ENCODE measurements at places on chromosomes 5 and 9. TPM values are rescaled to one million over a fixed set of nuclear protein-coding genes. Genes with fewer than 3 reads are reported as not detected.

The PCDHAC2 gene
- 10.0 TPM for total RNA-seq

The C5orf34 gene
- 2.6 TPM for total RNA-seq

The AMBP gene
- total RNA-seq = 0.67 TPM

The TYRP1 gene
- 7.1 TPM for total RNA-seq

The DMRTA1 gene
- 1.8 TPM for total RNA-seq

The HRCT1 gene
- 10.8 TPM for total RNA-seq

GRCh38 chr9:82397534-82397933 lies 409.0 kb downstream of the SPATA31D1 start:
- no peaks in the 10 kb centered on the region for H3K36me3 ChIP-seq
- no peak overlapping the region for H3K27ac ChIP-seq
- H3K4me3 ChIP-seq = no peak overlapping the region
- DNase-seq = no peak
- no peaks in the 10 kb centered on the region for H3K4me1 ChIP-seq

DNA sequence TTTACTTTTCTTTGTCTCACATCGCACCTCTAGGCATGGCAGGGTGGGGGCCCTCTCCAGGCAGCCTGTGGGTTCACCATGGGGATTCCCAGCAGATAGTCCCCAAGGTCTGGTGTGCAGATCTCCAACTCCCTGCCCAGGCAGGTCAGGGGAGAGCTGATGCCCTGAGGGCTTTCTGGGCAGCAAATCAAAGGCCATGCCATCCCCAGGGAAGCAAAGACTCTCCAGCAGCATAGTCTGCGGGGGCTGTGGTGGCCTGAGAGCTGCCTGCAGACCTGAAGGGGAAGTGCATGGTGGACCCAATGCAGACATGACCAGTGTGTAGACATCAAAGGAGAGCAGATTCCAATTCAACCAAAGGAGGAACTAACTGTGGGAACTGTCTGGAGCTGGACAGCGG lies 7.7 kb downstream of the NEURL1B start:
- peak overlapping the region; percentile 13 for H3K27ac ChIP-seq
- H3K27me3 ChIP-seq = no peaks in the 10 kb centered on the region
- peaks cover 5% of the 10 kb centered on the region for H3K4me1 ChIP-seq
- DNase-seq = no peak
- no peaks in the 10 kb centered on the region for H3K36me3 ChIP-seq
- no peak overlapping the region for H3K4me3 ChIP-seq

GRCh38 chr9:72883875-72884274 lies 69.0 kb downstream of the ALDH1A1 start:
- DNase-seq = no peak
- H3K27ac ChIP-seq = no peak overlapping the region
- H3K4me3 ChIP-seq = no peak overlapping the region
- no peaks in the 10 kb centered on the region for H3K4me1 ChIP-seq

GRCh38 chr5:54577528-54577927 lies 60.0 kb downstream of the SNX18 start:
- H3K27ac ChIP-seq = no peak overlapping the region
- peaks cover 9% of the 10 kb centered on the region for H3K4me1 ChIP-seq
- no peaks in the 10 kb centered on the region for H3K36me3 ChIP-seq
- no peak overlapping the region for H3K4me3 ChIP-seq

DNA sequence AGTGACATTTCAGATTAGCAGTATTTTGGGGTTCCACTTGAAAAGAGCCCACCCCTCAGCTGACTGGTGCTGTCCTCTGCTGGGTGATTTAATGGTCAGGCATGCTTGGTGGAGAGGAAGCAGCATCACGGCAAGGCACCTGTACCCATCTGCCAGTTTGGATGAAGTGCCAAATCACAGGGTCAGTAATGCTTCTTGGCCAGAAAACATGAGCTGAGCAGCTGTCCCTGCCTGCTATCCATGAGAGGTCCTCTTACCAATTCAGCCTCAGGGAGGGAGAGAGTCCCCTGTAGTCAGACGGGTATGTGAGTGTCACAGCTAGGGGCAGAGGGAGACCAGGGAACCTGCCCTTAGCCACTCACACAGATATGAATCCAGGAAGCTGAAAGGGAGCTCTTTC lies 137.9 kb downstream of the SEC61B start:
- no peak overlapping the region for H3K4me3 ChIP-seq
- H3K36me3 ChIP-seq = no peaks in the 10 kb centered on the region

GRCh38 chr5:125634216-125634835 lies 788.9 kb upstream of the GRAMD2B start:
- H3K27ac ChIP-seq = no peak overlapping the region
- no peaks in the 10 kb centered on the region for H3K27me3 ChIP-seq
- no peak overlapping the region for H3K4me3 ChIP-seq

- no peak overlapping the region for H3K27ac ChIP-seq
- peaks cover 16% of the 10 kb centered on the region for H3K4me1 ChIP-seq
- H3K4me3 ChIP-seq = no peak overlapping the region
- H3K36me3 ChIP-seq = no peaks in the 10 kb centered on the region
Measured at GRCh38 chr5:159007235-159007634, 92.5 kb downstream of the EBF1 start.

DNA sequence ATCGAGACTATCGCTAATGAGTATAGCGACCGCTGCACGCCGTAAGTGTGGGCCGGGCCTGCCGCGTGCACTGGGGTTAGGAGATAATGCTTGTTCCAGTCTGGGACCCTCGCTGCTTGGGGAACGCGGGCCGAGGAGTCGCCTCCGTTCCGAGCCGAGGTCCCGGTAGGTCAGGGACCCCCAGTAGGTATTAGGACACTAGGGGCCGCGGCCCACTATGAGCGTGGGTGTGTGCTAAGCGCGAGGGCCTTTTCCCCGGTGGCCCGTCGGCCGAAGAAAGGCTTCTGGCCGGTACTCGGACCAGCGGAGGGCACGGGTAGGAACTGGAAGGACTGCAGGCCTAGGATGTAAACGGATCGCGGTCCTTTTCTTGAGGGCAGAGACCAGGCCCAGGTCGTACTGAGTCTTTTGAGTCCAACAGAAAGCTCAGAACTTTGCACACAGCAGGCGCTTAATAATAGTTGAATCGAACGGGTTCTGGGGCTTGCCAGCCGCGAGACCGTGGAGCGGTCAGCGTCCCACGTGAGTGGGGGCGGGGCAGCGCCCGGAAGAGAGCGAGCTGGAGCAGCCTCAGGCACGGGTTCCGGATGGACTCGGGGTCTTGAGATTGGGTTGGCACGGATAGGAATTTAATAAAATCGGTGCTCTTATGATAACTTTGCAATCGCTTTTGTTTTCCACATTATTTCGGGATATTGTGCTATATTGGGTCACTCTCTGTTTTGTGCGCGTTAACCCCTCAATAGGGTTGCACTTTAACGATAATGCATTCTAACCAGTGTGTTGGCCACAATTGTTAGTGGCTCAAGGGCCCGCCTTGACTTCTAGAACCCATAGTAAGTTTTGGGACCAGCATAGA lies 733 bp downstream of the HSPA4 start:
- H3K27me3 ChIP-seq = no peaks in the 10 kb centered on the region
- peak overlapping the region; percentile 100 for H3K27ac ChIP-seq
- H3K4me1 ChIP-seq = peaks cover 53% of the 10 kb centered on the region
- DNase-seq = peak; percentile 88
- peak overlapping the region; percentile 99 for H3K4me3 ChIP-seq

DNA sequence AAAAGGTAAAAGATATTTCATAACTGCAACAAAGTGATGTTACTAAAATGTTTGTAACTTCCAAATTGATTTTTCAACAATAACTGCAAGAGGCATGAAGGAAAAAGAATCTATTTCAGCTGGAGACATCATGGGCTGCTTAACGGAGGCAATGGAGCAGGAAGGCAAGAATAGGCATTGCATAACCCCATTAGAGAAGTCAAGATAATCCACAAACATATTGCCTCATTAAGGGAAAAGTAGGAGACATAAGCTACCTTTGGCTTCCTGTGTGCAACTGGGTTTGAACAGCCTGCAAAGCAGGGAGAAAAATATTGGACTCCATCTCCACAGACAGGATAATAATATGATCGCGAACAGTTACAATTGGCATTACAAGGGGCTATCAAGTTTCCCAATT lies 46.7 kb downstream of the SLCO4C1 start:
- H3K4me3 ChIP-seq = no peak overlapping the region
- no peaks in the 10 kb centered on the region for H3K36me3 ChIP-seq
- no peaks in the 10 kb centered on the region for H3K4me1 ChIP-seq
- H3K27me3 ChIP-seq = no peaks in the 10 kb centered on the region
- no peak for DNase-seq

DNA sequence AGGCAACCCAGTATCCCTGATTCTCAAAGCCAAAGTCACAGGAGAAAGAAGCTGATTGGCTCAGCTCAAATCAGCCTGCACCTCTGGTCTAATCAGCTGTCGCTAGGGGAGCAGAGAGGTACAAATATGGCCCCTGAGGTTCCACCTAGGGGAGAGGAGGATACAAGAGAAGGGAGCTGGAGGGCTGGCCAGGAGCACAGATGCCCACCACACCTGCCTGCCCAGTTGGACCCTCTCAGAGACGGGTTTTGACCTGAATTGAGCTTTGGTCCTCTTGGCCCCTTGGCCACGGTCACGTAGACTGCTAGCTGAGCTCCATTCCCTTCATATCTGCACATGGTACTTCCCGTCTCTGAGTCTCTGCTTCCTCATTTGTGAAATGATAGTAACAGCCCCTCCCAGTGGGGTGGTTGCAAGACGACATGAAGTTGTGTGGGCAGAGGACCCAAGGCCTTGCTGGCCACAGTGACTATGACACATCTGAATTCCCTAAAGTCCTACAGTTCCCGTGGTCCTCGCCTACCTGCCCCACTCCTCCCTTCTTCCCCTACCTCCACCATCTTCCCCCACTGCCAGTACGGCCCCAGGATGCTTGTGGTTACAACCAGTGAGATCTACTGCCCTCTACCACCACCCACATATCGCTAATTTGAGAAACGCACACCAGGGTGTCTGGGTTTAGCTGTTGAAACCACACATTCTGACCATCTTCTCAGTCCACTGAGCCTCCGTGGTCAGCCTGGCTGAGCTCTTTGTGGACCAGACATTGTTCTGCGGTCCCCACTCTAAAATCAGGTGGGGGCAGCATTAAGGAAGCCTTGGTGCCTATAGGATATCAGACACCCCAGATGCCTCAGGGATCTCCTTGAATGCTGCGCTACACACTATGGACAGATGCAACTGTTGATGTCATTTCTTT lies 60.3 kb upstream of the NEK6 start:
- H3K27me3 ChIP-seq = no peaks in the 10 kb centered on the region
- H3K27ac ChIP-seq = peak overlapping the region; percentile 34
- H3K4me3 ChIP-seq = no peak overlapping the region

- H3K4me3 ChIP-seq = no peak overlapping the region
- no peak for DNase-seq
- H3K27ac ChIP-seq = no peak overlapping the region
- H3K36me3 ChIP-seq = no peaks in the 10 kb centered on the region
- no peaks in the 10 kb centered on the region for H3K4me1 ChIP-seq
Measured at GRCh38 chr9:17064558-17064957, 70.3 kb upstream of the CNTLN start.

DNA sequence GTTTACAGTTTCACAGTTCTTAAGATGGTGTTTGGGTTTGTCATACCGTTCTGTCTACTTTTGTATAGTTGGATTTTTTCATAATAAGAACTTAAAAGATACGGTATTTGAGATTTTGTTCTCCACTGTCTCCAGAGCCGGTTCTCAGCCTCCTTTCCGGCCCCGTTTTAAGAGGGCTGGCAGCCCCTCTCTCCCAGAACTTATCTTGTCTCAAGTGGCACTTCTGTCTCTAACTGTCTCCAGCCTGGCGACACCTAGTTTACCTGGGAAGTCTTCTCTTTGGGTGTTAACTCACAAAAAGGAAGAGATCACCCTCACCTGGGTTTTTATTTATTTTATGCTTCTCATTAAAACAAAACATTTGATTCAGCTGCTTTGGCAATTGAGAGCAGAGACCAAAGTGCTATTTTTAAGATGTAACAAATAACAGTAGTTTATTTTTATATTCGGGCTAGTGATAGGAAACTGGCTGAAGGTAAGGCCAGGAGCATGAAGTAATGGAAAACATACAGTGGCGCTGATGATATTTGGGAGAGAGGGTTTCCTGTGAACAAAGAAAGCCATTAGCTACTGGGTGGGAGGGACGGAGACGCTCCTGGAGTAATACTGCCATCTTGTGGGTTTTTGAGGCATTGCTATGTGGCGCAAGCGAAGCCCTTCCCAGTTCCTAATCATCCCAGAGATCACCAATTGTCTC lies 48.3 kb downstream of the ACER2 start:
- no peak overlapping the region for H3K27ac ChIP-seq
- DNase-seq = no peak
- H3K27me3 ChIP-seq = no peaks in the 10 kb centered on the region
- H3K4me1 ChIP-seq = peaks cover 5% of the 10 kb centered on the region
- H3K36me3 ChIP-seq = no peaks in the 10 kb centered on the region
- peak overlapping the region; percentile 17 for H3K4me3 ChIP-seq

DNA sequence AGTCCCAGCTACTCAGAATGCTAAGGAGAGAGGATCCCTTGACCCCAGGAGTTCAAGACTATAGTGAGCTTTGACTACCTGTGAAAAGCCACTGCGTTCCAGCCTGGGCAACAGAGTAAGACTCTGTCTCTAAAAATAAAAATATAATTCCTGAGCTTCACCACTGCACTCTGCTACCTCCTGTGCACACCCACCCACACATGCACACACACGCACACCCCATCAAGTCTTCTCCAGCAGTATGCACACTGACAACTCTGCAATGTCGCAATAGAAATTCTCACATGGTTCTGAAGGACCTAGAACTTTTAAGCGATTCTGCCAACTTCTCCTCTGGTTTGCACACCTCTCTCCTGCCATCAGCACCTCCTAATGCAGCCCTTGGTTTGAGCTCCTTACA lies 47.5 kb upstream of the FAT2 start:
- DNase-seq = no peak
- no peak overlapping the region for H3K27ac ChIP-seq
- H3K4me1 ChIP-seq = no peaks in the 10 kb centered on the region
- no peaks in the 10 kb centered on the region for H3K27me3 ChIP-seq
- no peak overlapping the region for H3K4me3 ChIP-seq

- H3K27me3 ChIP-seq = no peaks in the 10 kb centered on the region
- no peaks in the 10 kb centered on the region for H3K36me3 ChIP-seq
- DNase-seq = no peak
- no peak overlapping the region for H3K4me3 ChIP-seq
- H3K27ac ChIP-seq = no peak overlapping the region
- no peaks in the 10 kb centered on the region for H3K4me1 ChIP-seq
Measured at GRCh38 chr9:107018861-107019545, 156.0 kb downstream of the ZNF462 start.

- H3K27ac ChIP-seq = peak overlapping the region; percentile 92
- H3K27me3 ChIP-seq = no peaks in the 10 kb centered on the region
- H3K4me1 ChIP-seq = peaks cover 36% of the 10 kb centered on the region
- peak overlapping the region; percentile 93 for H3K4me3 ChIP-seq
- H3K36me3 ChIP-seq = no peaks in the 10 kb centered on the region
Measured at GRCh38 chr9:136685790-136686533, 1.3 kb downstream of the AGPAT2 start.

Measured in upper lobe of right lung (tissue), 1 donor.